ENCODE measurements at places on chromosomes 3 and 15.

DNA sequence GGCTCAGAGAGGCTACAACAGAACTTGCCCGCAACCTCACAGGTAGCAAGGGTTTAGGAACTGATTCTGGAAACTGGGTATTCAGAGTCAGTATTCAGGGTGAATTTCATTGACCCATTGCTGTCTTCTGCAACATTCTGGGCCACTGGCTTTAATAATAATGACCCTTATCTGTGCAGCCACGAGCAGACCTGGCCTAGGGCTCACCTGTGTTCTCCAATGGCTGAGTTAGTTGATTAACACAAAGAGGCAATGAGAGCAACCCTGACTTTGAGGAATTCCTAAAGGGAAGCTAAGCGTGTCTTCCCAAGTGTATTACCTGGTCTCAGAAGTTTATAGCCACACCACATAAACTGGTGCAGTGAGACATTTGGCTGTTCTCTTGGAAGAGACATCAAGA, 289.9 kb downstream of the EPHB1 start:
- no peaks in the 10 kb centered on the region for H3K4me1 ChIP-seq
- no peaks in the 10 kb centered on the region for H3K27me3 ChIP-seq
- no peaks in the 10 kb centered on the region for H3K36me3 ChIP-seq

- H3K27ac ChIP-seq = no peak overlapping the region
- H3K36me3 ChIP-seq = no peaks in the 10 kb centered on the region
- no peaks in the 10 kb centered on the region for H3K27me3 ChIP-seq
- no peaks in the 10 kb centered on the region for H3K4me1 ChIP-seq
Observed at GRCh38 chr15:51649659-51650521, 27.3 kb upstream of the DMXL2 start.

DNA sequence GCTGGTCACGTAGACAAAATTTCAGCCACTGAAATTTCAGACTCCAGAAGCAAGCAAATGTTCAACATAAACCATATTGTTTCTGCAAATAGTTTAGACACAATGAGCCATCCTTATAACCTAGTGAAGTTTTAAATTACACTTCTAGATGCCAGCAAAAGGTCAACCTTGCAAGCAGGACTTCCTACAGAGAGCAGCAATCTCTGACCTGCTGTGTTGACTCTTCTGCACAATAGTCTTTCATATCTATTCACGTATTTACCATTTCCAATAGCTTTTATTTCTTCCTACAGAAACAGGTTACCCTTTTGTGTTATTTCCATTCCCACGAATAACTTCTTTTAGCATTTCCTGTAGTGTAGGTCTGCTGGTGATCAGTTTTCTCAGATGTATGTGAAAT, 10.6 kb downstream of the LMLN start:
- no peak overlapping the region for H3K27ac ChIP-seq
- H3K4me1 ChIP-seq = no peaks in the 10 kb centered on the region
- H3K36me3 ChIP-seq = no peaks in the 10 kb centered on the region
- no peak for DNase-seq
- no peaks in the 10 kb centered on the region for H3K27me3 ChIP-seq
- no peak overlapping the region for H3K4me3 ChIP-seq

DNA sequence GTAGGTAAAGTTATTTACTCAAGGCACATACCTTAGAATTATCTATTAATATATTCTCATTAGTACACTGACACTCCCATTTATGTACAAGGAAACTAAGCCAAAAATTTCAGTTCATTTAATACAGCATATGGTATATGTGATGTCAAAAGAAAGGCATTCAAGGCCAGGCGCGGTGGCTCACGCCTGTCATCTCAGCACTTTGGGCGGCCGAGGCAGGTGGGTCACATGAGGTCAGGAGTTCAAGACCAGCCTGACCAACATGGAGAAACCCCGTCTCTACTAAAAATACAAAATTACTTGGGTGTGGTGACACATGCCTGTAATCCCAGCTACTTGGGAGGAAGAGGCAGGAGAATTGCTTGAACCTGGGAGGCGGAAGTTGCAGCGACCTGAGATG, 435.2 kb downstream of the GBE1 start:
- H3K4me3 ChIP-seq = no peak overlapping the region
- no peaks in the 10 kb centered on the region for H3K36me3 ChIP-seq
- DNase-seq = no peak
- no peak overlapping the region for H3K27ac ChIP-seq
- no peaks in the 10 kb centered on the region for H3K4me1 ChIP-seq

DNA sequence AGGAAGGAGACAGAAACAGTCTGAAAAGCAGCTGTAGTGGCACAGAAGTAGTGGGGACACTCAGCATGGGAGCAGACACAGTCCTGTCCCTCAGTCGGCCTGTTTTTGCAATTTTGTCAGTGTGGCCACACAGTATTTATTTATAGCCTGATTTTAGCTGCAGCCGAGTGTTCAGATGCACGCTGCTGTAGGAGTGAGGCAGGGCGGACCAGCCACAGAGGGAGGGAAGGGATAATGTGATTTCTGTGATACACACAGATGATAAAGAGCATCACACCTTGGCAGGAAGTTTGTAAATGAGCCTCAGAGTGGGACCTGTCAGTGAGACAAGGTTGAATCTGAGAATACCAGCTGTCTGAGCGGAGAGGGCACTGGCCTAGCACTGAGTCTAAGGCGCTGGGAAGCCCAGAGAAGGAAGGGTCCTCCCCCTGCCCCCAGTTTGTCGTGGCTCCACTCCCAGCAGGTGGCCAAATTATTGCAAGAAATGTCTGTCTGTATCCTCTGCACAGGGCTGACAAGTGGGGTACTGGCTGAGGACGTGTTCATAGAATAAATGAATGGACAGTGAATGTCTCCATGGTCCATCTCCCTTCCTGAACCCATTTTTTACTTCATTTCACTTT, 3.8 kb downstream of the PSTPIP1 start:
- no peak overlapping the region for H3K27ac ChIP-seq
- H3K36me3 ChIP-seq = peaks cover 7% of the 10 kb centered on the region
- no peaks in the 10 kb centered on the region for H3K27me3 ChIP-seq

- DNase-seq = no peak
- no peak overlapping the region for H3K27ac ChIP-seq
- no peaks in the 10 kb centered on the region for H3K4me1 ChIP-seq
Observed at GRCh38 chr3:112605285-112605684, 35.7 kb downstream of the CCDC80 start.

GRCh38 chr15:98390946-98391530, 257.3 kb upstream of the IGF1R start:
- DNase-seq = no peak
- H3K27ac ChIP-seq = no peak overlapping the region
- H3K4me1 ChIP-seq = no peaks in the 10 kb centered on the region
- H3K36me3 ChIP-seq = no peaks in the 10 kb centered on the region
- no peak overlapping the region for H3K4me3 ChIP-seq

DNA sequence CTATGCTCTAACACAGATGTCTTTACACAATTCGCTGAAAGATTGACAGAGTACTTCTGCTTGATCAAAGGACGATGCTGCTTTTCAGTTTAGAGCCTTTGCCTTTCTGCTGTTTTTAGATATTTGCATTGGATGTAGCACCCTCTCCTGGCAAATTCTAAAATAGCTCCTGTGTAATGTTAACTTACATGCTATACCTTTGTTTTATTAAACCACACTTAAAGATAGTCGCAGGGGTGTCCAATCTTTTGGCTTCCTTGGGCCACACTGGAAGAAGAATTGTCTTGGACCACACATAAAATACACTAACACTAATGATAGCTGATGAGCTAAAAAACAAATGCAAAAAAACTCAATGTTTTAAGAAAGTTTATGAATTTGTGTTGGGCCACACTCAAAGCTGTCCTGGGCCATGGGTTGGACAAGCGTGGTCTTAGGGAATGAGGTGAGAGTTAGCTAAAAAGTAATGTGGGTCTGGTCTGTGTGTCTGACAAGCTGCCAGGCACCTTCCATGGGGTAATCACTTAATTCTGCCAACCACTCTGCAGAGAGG, 62.9 kb downstream of the ATG7 start:
- H3K4me3 ChIP-seq = no peak overlapping the region
- peak; percentile 69 for DNase-seq
- no peaks in the 10 kb centered on the region for H3K27me3 ChIP-seq
- peaks cover 8% of the 10 kb centered on the region for H3K36me3 ChIP-seq
- H3K4me1 ChIP-seq = no peaks in the 10 kb centered on the region
- H3K27ac ChIP-seq = no peak overlapping the region

GRCh38 chr3:15974647-15975046, 176.9 kb upstream of the ANKRD28 start:
- no peak overlapping the region for H3K4me3 ChIP-seq
- DNase-seq = no peak
- H3K4me1 ChIP-seq = no peaks in the 10 kb centered on the region
- no peak overlapping the region for H3K27ac ChIP-seq
- H3K36me3 ChIP-seq = no peaks in the 10 kb centered on the region

DNA sequence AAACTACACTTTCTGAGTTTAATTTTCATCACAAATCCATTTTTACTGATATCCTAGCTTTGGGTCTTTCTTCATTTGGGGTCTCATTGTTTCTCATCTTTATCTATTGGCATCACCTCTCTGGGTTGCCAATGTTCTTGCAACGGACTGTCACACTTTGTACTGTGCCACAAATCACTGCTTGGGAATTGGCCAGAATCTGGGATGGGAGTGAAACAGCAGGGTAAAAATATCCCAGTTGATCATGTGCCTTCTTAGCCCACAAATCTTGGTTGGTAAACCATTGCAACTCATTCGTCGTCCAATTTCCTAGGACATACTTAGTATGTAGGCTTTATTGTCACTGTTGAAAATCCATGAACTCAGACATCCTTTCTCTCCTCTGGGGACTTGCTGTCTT, 698.5 kb downstream of the OTOL1 start:
- H3K4me1 ChIP-seq = no peaks in the 10 kb centered on the region
- no peaks in the 10 kb centered on the region for H3K27me3 ChIP-seq
- H3K4me3 ChIP-seq = no peak overlapping the region
- DNase-seq = no peak
- H3K36me3 ChIP-seq = no peaks in the 10 kb centered on the region
- H3K27ac ChIP-seq = no peak overlapping the region

GRCh38 chr3:56164436-56164835, 303.8 kb downstream of the ERC2 start:
- DNase-seq = no peak

GRCh38 chr3:156693166-156693565, 18.8 kb downstream of the TIPARP start:
- H3K27me3 ChIP-seq = no peaks in the 10 kb centered on the region
- H3K36me3 ChIP-seq = peaks cover 2% of the 10 kb centered on the region
- H3K4me1 ChIP-seq = peaks cover 4% of the 10 kb centered on the region
- DNase-seq = no peak
- no peak overlapping the region for H3K4me3 ChIP-seq

DNA sequence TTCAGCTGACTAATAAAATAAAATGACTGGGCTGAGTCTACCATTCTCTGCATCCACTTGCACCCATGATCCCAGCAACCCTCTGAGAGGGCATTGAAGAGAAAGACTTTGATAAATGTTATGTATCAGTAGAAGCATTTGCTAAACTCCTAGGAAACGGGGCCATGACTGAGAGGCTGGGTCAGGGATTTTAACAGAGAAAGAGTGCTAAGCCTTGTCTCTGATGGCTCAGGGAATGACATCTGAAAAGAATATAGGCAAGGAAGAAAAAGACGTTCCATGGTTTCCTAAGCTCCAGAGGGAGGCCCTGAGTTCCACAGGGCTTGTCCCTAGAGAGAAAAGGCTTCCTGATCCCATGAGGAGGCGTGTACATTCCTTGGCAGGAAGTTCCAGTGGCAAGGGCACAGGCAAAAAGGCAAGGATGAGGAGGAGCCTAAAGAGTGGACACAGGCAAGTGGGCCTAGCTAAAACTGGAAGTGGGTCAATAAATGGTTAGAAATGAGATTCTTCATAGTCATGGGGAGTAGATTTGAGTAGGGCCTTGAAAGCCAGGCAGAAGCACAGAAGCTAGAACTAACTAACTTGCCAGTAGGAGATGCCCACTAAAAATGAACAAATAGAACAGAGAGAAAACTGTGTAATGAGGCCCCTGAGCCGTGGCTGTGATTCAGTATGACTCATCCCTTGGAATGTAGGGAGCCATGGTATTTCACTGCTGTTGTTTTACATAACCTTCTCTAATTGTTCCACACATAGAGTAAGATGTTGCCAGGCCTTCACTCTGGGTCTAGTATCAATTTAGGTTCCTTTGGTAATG, 44.9 kb upstream of the MANF start:
- H3K27me3 ChIP-seq = no peaks in the 10 kb centered on the region
- no peak for DNase-seq
- no peaks in the 10 kb centered on the region for H3K4me1 ChIP-seq
- H3K4me3 ChIP-seq = no peak overlapping the region
- no peak overlapping the region for H3K27ac ChIP-seq

- H3K27me3 ChIP-seq = no peaks in the 10 kb centered on the region
- H3K4me3 ChIP-seq = no peak overlapping the region
- H3K27ac ChIP-seq = no peak overlapping the region
- DNase-seq = no peak
Observed at GRCh38 chr15:71051539-71051938, 63.7 kb upstream of the THSD4 start.

- DNase-seq = no peak
- H3K4me1 ChIP-seq = peaks cover 2% of the 10 kb centered on the region
- H3K27ac ChIP-seq = no peak overlapping the region
- H3K27me3 ChIP-seq = no peaks in the 10 kb centered on the region
Observed at GRCh38 chr15:98740295-98740694, 92.0 kb downstream of the IGF1R start.

GRCh38 chr3:182979674-182980191, 605 bp downstream of the DCUN1D1 start:
- no peaks in the 10 kb centered on the region for H3K36me3 ChIP-seq
- peak; percentile 63 for DNase-seq

GRCh38 chr3:33557829-33558228, 117.6 kb upstream of the UBP1 start:
- H3K4me1 ChIP-seq = no peaks in the 10 kb centered on the region
- no peak for DNase-seq
- H3K27ac ChIP-seq = no peak overlapping the region

GRCh38 chr15:72139667-72140066, 21.5 kb downstream of the SENP8 start:
- no peak overlapping the region for H3K4me3 ChIP-seq
- H3K4me1 ChIP-seq = peaks cover 6% of the 10 kb centered on the region
- H3K27ac ChIP-seq = no peak overlapping the region
- no peak for DNase-seq
- H3K27me3 ChIP-seq = no peaks in the 10 kb centered on the region
- H3K36me3 ChIP-seq = no peaks in the 10 kb centered on the region

DNA sequence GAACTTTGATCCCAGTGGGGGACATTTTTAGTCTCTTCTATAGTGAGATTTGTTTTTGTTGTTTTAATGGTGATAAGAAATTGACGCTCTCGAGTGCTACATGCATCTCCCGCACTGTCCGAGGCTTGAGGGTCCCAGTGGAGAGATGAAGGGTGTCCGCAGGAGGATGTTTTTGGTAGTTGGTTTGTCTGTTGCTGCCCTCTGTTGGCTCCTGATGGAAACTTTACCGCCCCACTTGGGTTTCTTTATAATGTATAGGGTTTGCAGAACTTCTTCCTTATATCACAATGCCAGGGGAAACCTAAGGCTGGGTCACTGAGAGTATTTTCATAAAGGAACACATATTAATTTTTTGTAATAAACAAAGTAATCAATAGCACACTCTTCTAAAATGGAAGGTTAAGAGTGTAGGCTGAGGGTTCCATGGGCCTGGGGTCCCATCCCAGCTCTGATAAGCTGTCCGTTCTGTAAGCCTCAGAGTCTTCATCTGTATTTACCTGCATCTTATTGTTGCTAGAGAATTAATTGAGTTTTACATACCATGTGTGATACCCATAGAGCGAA, 185.3 kb upstream of the FEZF2 start:
- H3K27ac ChIP-seq = no peak overlapping the region
- no peak overlapping the region for H3K4me3 ChIP-seq
- H3K36me3 ChIP-seq = no peaks in the 10 kb centered on the region
- no peak for DNase-seq
